Stomach (tissue), 19 donors: ENCODE measurements at places on chromosomes 13 and 19. TPM values are rescaled to one million over a fixed set of nuclear protein-coding genes. Genes with fewer than 3 reads are reported as not detected.

The CPT1C gene
- 3.0 TPM for total RNA-seq

DNA sequence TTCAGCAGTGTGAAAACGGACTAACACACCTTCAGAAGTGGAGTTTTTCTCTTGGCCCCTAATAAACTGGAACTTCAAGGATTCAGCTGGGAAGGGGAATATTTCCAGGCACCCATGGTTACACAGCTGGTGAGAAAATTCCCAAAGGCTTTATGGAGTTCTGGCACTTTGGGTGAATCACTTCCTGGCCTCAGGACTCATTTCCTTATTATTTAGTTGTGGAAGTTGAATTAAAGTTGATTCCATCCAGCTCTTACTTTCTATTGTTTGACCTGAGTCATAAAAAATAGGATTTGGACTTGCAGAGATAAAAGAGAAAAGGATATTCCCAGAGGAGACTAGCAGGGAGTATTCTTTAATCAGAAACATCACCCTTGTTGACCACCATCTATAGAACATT is 882.1 kb downstream of the UQCRFS1 start:
- H3K27ac ChIP-seq = no peak overlapping the region
- no peaks in the 10 kb centered on the region for H3K36me3 ChIP-seq
- no peak for DNase-seq
- no peaks in the 10 kb centered on the region for H3K4me1 ChIP-seq

- H3K4me3 ChIP-seq = no peak overlapping the region
- H3K27ac ChIP-seq = no peak overlapping the region
- no peak for DNase-seq
- no peaks in the 10 kb centered on the region for H3K4me1 ChIP-seq
These were observed 336.6 kb upstream of the SLITRK6 start for GRCh38 chr13:86135856-86136255.

The ZNF132 gene
- 6.4 TPM for total RNA-seq

GRCh38 chr19:6586726-6587092 is 4.2 kb downstream of the CD70 start:
- no peaks in the 10 kb centered on the region for H3K4me1 ChIP-seq
- H3K27me3 ChIP-seq = peaks cover 94% of the 10 kb centered on the region
- H3K27ac ChIP-seq = no peak overlapping the region
- no peak for DNase-seq

The ZFP82 gene
- 0.45 TPM for total RNA-seq

DNA sequence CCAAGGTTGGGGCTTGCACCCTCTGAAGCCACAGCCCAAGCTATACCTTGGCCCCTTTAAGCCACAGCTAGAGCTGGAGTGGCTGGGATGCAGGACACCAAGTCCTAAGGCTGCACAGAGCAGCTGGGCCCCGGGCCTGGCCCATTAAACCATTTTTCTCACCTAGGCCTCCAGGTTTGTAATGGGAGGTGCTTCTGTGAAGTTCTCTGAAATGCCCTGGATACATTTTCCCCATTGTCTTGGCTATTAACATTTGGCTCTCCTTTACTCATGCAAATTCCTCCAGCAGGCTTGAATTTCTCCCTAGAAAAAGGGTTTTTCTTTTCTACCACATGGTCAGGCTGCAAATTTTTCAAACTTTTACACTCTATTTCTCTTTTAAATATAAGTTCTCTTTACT is 93.8 kb upstream of the FGF14 start:
- H3K27me3 ChIP-seq = no peaks in the 10 kb centered on the region
- no peaks in the 10 kb centered on the region for H3K36me3 ChIP-seq
- no peak for DNase-seq

- DNase-seq = peak; percentile 94
- no peaks in the 10 kb centered on the region for H3K36me3 ChIP-seq
- no peak overlapping the region for H3K4me3 ChIP-seq
- no peak overlapping the region for H3K27ac ChIP-seq
These were observed 2.3 kb upstream of the TMEM91 start for GRCh38 chr19:41373993-41374392.

The ASF1B gene
- total RNA-seq = 120 TPM

GRCh38 chr19:38263689-38264485 is 486 bp upstream of the SPINT2 start:
- H3K4me1 ChIP-seq = peaks cover 56% of the 10 kb centered on the region
- peak overlapping the region; percentile 90 for H3K27ac ChIP-seq
- DNase-seq = peak; percentile 98
- H3K27me3 ChIP-seq = no peaks in the 10 kb centered on the region

DNA sequence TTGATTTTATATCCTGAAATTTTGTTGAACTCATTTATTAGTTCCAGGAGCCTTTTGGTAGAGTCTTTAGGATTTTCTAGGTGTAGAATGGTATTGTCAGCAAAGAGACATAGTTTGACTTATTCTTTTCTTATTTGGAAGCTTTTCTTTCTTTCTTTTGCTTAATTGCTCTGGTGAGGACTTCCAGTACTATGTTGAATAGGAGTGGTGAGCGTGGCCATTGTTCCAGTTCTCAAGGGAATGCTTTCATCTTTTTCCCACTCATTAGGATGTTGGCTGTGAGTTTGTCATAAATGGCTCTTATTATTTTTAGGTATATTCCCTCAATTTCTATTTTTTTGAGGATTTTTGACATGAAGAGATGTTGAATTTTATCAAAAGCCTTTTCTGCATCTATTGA is 182.2 kb upstream of the SPRY2 start:
- no peak overlapping the region for H3K4me3 ChIP-seq
- DNase-seq = no peak
- H3K27ac ChIP-seq = no peak overlapping the region
- no peaks in the 10 kb centered on the region for H3K36me3 ChIP-seq
- no peaks in the 10 kb centered on the region for H3K27me3 ChIP-seq

GRCh38 chr19:16062789-16063188 is 13.5 kb upstream of the TPM4 start:
- H3K4me1 ChIP-seq = peaks cover 13% of the 10 kb centered on the region
- peak; percentile 72 for DNase-seq
- no peak overlapping the region for H3K4me3 ChIP-seq
- H3K27ac ChIP-seq = no peak overlapping the region

GRCh38 chr13:79448413-79448812 is 32.5 kb upstream of the NDFIP2 start:
- H3K27me3 ChIP-seq = no peaks in the 10 kb centered on the region
- H3K27ac ChIP-seq = no peak overlapping the region
- no peak overlapping the region for H3K4me3 ChIP-seq
- H3K4me1 ChIP-seq = no peaks in the 10 kb centered on the region
- DNase-seq = peak; percentile 14
- no peaks in the 10 kb centered on the region for H3K36me3 ChIP-seq

DNA sequence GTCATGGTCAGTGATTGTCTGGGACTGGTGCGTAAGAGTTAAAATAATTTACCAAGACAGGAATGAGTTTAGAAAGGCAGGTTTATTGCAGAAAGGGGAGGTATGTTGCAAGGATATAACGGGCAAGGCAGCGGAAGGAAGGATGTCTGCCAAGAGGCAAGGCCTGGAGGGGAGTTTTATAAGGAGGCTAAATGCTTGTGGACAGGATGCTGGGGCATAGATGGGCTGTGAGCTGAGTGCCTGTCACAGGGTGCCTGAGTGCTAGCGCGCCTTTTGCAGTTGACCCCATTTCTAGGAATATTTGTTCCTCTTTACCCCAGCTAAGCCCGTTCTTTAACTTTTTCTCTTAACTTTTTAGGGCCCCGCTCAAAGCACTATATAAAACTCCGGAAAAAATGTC is 58.7 kb downstream of the TEX26 start:
- H3K27ac ChIP-seq = no peak overlapping the region
- H3K36me3 ChIP-seq = no peaks in the 10 kb centered on the region
- no peak overlapping the region for H3K4me3 ChIP-seq
- no peaks in the 10 kb centered on the region for H3K4me1 ChIP-seq
- DNase-seq = no peak
